ENCODE measurements at places on chromosomes 3 and 15.

DNA sequence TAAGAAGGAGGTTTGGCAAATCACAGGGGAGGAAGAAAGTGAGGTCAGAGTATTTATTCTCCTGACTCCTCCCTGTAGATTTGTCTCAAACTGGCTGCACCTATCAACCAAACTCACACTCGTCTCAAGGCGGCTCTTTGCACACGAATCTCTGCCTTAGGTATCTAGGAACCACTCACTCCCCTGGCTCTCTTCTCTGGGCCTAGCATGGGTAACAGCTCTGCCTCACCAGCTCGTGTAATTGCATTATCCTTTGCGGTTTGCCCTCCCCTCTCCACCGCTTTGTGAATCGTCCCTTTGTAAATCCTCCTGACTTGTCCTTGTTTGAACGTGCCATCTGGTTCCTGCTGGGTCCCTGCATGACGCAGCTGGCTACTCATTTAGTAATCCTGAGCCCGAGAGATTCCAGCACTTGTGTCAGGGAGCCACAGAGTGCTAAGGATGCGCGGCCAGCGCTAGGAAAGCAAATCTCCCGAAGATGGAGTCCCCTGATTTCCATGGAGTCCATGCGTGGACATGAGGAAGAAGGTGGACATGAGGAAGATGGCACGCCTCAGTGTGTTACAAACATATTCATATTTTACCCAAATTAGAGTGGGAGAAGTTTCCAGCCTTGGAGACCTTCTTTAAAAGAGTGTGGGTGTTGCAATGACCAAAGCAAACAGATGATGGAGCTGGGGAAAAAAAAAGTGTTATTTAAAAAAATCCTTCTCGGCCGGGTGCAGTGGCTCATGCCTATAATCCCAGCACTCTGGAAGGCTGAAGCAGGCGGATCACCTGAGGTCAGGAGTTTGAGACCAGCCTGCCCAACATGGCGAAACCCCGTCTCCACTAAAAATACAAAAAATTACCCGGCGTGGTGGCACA lies 26.7 kb downstream of the NRROS start:
- DNase-seq: peak; percentile 81

- no peak for DNase-seq
Observed at GRCh38 chr3:110384601-110385000, 687.0 kb upstream of the NECTIN3 start.

GRCh38 chr3:177352424-177352823 lies 155.1 kb upstream of the TBL1XR1 start:
- no peak for DNase-seq

DNA sequence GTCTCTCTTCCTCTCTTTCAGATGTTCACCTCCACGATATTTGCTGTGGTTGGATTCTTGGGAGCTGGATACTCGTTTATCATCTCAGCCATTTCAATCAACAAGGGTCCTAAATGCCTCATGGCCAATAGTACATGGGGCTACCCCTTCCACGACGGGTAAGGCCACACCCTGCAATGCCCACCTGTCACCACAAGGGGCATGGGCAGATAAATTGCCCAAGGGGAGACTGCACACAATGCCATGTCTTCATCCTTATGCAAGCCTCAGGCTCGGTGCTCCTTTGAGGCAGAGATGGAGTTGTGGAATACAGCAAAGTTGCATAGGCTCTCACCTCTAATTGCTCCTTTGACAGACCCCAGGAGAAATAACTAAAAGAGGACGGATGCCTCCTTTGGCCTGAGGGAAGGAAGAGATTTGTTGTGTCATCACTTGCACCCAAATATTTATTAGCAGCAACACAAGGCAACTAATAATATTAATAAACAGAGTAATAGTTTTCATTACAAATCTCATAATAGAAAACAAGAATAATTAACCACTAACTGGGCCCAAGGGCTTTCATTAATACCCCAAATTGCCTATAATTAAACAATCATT lies 13.2 kb downstream of the TM4SF4 start:
- DNase-seq: no peak

GRCh38 chr15:65083262-65083701 lies 6.7 kb downstream of the KBTBD13 start:
- peak; percentile 75 for DNase-seq

DNA sequence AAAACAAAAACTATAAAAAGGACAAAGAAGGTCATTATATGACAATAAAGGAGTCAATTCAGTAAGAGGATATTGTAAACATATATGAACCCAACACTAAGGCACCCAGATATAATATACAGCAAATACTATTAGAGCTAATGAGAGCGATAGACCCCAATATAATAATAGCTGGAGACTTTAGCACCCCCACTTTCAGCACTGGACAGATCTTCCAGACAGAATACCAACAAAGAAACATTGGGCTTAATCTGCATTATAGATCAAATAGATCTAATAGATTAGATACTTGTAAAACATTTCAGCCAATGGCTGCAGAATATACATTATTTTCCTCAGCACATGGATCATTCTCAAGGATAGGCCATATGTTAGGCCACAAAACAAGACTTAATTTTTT lies 53.4 kb downstream of the NUDT16 start:
- DNase-seq: no peak

- DNase-seq: no peak
Observed at GRCh38 chr3:169992781-169993180, 26.2 kb downstream of the SEC62 start.

GRCh38 chr3:37586280-37586679 lies 275.4 kb upstream of the CTDSPL start:
- DNase-seq: no peak

DNA sequence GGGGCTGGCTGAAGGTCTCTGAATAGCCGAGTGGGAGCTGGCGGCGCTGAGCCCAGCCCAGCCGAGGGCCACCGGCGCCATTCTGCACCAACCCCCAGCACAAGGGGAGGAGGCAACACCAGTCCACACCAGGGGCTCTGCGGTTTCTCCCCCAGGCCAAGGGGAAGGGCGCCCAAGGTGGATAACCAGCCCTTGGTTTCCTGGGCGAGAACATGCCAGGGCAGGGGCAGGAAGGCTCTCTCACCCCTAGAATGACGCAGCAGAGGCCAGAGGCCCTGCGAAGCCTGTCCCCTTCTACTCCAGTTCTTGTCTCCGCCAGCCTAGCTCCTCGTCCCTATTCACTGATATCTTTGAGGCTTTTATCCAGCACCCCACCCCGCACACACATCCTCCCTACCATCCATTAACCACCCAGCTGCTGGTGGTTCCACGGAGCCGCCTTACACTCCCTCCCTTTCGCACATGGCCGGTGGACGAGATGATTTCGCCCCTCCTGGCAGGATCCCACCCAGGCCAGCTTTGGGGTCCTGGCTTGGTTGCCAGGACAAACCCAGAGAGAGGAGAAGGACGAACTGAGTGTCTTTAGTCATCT lies 1.3 kb downstream of the RBPMS2 start:
- peak; percentile 66 for DNase-seq

GRCh38 chr15:49620658-49621368 lies at the start of the genes DTWD1 and FAM227B:
DTWD1 (plus strand) TSS chr15:49621048; CDS start chr15:49625168, 4,120 bp downstream.
FAM227B (minus strand) TSS chr15:49620818; CDS start chr15:49615171, 5,647 bp downstream.
- DNase-seq: peak; percentile 97

DNA sequence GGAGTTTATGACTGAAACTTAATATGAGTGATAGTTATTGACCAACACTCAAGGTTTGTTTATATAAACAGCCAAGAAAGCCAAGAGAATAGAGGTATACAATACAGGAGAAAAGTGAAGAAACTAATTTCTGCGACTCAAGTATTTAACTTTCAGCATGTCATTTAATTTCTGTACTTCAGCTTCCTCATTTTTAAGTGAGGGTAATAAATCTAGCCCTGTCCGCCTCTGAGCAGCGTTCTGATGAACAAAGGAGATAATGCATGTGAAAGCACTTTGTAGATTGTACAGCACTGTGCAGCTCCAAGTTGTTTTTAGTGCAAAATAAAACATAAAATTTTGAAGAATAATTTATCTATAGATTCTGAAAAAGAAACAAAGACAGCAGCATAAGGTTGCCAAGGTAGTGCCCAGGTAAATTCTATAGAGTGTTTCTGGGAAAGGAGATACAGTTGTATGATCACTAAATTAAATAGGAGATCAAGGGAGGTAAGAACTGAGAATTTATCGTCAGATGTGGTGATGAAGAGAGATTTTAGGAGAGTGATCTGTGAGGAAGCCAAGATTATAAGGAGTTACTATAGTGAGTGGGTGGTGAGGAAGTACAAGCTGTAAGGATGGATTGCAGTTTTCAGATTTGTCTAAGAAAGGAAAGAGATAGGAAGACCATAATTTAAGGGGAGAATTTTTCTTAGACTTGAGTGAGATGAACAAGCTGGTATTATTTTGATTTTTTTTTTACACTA lies 71.3 kb downstream of the RASA2 start:
- no peak for DNase-seq

- no peak for DNase-seq
Observed at GRCh38 chr3:128323206-128324081, 143.2 kb downstream of the DNAJB8 start.

GRCh38 chr3:93973131-93974126 lies at the start of gene PROS1:
PROS1 (minus strand) TSS chr3:93973896; CDS start chr3:93973749, 147 bp downstream.
- DNase-seq: peak; percentile 91

- DNase-seq: no peak
Observed at GRCh38 chr3:194971009-194971408, 285.3 kb downstream of the FAM43A start.

- DNase-seq: no peak
Observed at GRCh38 chr3:17030438-17030837, 145.7 kb downstream of the PLCL2 start.

- DNase-seq: no peak
Observed at GRCh38 chr15:29424118-29424517, 154.5 kb upstream of the NSMCE3 start.

GRCh38 chr3:62570888-62571287 lies 197.5 kb upstream of the FEZF2 start:
- no peak for DNase-seq

GRCh38 chr3:71905426-71905825 lies 120.5 kb upstream of the PROK2 start:
- DNase-seq: no peak

GRCh38 chr3:188339410-188340295 lies 185.7 kb downstream of the LPP start:
- DNase-seq: no peak

- DNase-seq: no peak
Observed at GRCh38 chr3:50430191-50430590, 70.9 kb upstream of the TMEM115 start.

DNA sequence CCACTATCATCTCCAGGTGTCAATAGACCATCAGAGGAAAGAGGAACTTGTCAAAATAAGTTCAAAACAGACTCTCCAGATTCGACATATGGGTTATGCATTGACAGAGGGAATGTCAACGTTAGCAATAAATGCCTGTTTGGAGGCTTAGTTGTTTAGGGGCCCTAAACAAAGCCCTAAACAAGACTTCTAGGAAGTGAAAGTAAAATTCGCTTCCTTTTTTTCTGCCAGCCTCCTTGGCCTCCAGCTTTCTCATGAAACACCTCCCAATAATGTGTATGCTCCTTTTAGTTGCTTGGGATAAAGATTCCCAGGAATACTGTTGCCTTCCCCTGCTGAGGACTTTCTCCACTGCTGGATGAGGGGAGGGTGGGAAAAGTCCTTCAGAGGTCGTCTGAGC lies 70.9 kb upstream of the ARNT2 start:
- no peak for DNase-seq

GRCh38 chr15:101323793-101324523 lies 28.9 kb upstream of the SNRPA1 start:
- no peak for DNase-seq

- no peak for DNase-seq
Observed at GRCh38 chr3:31106912-31107311, 212.5 kb upstream of the GADL1 start.

- no peak for DNase-seq
Observed at GRCh38 chr3:143810953-143811265, 37.4 kb downstream of the SLC9A9 start.

DNA sequence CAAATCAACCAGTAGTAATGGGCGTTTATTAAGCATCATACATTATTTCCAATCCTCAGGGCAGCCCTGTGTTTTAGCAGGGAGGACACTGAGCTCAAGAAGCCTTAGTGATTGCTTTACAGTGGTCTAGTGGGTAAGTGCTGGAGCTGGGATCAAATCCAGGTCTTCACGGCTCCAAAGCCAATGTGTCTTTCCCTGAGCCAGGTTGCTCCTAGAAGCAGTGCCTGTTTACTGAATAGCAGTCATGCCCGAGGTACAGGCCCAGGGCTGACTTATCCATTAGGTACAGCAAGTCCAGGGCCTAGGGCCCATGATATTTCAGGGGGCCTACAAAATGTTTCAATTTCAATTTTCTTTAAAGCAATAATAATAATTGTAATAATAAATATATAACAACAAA lies 9.6 kb upstream of the SMAD6 start:
- no peak for DNase-seq

DNA sequence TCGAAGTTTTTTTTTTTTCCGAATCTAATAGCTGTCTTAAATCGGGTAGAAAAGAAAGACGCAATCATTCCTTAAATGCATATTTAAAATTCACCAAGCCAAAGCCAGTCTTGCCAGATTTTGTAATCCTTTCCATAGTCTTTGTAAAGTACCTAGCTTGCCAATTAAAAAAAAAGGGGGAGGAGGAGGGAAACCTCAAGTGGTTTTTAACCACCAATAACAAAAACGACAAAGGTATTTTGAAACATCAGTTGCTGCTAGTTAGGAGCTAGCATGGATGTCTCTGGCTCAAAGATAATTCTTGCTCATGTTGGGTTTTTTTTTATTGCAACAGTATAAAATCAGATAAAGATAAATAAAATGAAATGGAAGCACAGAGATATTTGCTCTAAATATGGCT lies 187.9 kb downstream of the MECOM start:
- DNase-seq: no peak

GRCh38 chr3:104437891-104438290 lies 928.8 kb upstream of the ALCAM start:
- DNase-seq: no peak

DNA sequence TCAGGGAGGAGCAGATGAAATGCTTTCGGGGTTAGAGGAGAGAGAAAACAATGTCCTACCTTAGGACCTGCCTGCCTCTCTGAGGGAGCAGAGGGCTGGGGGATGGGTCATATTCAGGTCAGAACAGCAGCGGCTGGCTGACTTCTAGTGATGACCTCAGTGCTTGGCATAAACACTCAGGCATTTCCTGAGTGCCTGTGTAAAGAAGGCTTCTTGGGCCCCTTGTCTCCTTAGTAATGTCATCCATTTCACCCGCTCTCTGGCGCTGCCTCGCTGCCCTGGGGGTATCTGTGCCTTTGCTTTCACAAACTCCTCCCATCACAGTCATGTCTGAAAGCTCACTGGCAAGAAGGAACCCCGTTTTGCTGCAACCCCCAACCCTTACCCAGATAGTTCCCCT lies 82.9 kb upstream of the GSK3B start:
- DNase-seq: peak; percentile 56

- DNase-seq: no peak
Observed at GRCh38 chr3:100402891-100403290, 1.6 kb downstream of the LNP1 start.

- DNase-seq: no peak
Observed at GRCh38 chr3:120875989-120876388, 32.0 kb upstream of the STXBP5L start.

DNA sequence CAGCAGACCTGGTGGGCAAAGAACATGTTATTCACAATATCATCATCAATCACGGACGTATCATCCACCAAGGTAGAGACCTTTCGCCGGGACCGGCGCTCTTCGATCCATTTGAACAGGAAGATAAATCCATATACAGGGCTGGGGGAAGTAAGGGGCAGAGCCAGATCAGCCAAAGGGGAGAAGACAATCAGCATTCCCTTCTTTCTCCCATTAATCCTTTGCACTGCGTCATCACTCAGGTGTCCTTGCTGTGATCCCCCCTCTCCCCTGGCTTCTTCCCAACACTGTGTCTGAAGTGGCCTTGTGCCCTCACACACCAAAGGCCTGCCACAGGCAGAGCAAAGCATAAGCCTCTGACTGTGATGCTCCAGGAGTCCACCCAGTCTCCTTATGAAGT lies 36.4 kb downstream of the SEMA3G start:
- no peak for DNase-seq

All from retina (tissue), 1 donor.